GM12892 (cell line): ENCODE measurements at places on chromosomes 5 and 9.

DNA sequence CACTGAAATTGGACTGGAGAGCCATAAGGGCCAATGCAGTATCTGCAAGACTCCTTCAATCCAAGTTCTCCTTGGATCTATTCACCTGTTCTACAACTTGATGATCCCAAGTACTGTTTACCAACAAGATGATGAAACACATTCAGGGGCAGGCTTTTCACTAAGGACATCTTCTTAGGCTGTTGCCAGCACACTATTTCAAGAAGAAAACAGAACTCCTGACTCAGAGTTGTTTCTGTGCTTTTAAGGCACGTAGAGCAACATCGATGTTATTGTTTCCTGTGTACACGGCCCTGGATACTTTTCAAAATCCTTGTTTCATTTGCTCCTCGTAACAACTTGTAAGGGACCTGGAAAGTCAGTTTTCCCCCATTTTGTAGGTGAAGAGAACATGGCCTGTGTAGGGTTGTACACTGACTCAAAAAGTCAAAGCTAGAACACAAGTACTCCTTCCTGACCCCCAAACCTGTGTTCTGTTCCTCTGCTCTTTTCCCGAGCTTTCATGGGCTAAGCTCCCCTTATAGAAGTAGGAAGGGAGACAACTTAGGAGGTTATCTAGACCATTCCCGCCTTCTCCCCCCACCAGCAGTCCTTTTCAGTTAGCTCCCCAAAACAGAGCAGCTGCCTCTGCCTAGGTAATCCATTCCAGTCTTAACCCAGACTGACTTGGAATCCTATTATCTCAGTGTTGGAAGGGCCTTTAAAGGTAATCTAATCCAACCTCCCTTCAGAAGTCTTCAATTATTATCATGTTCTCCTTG lies 5.2 kb upstream of the MGAT1 start:
- no peak for DNase-seq

DNA sequence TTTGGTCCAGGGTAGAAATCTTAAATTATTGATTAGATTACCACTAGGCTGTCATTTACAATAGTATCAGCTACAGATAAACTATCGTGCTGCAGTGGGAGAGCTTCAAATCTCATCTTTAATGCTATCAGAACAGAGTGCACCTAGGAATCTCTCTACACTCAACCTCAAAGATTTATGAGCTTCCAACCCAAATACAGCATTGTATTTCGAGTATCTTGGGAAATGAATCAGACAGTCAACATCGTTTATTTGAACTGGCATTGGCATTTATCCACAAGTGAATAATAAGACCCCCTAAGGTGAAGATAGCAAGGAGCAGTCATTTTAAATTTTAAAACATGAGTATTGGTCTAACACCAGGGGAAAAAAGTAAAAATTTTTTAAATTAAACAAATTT lies 1203.2 kb downstream of the CDH12 start:
- no peak for DNase-seq

DNA sequence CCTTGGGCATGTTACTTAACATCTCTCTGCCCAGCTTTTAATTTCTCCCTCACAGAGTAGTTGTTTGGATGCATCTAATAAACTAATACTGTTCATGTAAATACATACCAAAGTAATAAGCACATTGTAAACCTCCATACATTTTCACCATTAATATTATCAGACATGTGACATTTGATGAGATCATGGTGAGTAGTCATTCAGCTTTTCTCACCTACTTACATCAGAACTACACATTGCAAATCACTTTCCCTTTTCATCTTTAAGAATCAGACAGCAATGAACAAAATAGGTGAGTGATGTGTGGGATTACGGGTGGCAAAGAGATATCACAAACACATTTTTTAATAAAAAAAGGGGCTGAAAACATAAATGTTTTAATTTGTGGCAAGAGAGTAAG lies 89.3 kb downstream of the JAKMIP2 start:
- DNase-seq, result no peak

- DNase-seq, result no peak
These were observed 97.8 kb upstream of the SLC44A1 start for GRCh38 chr9:105146677-105147076.

DNA sequence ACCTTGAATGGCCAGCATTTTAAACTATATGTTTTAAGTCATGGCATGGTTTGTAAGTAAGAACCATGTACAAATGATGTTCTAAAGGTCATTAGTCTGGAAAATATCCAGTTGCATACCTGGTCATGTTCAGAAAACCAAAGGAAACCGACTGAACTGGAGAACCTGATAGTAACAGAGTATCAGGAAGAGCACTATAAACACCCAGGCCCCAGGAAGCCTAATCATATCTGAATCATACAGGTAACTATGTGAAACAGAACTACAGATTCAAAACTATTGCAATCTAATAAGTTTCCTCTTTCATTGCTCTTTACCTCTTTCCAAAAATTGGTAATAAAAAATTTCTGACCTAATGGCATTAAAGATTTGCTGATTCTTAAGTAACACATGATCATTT lies 500.3 kb downstream of the ARHGEF28 start:
- no peak for DNase-seq

DNA sequence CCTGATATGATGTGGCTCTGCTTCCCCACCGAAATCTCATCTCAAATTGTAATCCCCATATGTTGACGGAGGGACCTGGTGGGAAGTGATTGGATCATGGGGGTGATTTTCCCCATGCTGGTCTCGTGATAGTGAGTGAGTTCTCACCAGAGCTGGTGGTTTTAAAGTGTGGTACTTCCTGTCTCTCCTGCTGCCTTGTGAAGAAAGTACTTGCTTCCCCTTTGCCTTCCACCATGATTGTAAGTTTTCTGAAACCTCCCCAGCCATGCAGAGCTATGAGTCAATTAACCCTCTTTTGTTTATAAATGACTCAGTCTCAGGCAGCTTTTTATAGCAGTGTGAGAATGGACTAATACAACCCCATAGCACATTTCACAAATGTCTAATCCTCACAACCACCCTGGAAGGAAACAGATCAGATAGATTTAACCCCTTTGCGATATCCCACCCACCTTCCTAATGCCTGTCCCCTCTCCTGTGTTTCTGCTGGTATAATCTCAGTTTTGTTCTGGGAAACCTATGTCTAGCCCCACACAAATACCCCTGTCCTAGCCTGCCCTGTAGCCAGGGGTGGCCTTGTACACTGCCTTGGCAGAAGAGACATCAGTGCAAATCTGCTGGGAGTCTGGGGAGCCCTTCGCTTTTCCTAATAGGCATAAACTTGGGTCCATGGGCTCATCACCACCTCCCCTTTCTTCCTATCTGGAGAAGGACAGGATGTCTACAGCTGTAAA lies 157.0 kb upstream of the RAI14 start:
- DNase-seq, result no peak

DNA sequence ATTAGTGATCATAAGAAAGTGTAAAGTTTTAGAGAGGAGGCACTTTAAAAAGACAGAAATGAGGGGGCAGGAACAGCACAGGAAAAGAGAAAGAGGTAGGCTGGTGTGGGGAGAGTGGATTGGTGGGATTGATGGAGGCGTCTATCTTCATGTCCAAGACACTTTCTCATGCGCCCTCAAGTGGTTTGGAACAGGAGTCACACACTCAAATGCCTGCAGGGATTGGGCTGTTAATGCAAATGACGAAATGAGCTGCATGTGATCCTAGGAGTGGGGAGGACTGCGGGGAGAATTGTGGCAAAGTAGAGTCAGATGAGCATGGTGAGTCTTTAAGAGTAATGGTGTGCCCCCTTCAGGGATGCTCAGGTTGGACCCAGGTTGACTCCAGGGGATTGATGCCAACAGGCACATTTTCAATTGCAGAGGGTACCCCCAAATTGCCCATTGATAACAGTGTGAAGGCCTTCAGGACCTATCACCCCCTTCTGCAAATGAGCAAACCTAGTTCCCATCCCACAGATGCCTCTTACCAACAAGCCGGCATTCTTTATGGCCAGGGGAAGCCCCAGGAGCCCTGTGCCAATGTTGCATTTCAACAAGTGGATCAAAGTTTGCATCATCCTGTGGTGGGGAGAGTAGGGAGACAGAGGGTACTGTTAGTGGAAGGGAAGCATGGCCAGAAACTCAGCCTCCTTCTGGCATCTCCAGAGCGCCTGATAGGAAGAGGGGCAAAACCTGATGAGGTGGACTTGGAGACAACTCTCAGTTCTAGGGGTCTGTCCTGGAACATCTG lies 5.3 kb downstream of the SLC36A3 start:
- peak; percentile 43 for DNase-seq

GRCh38 chr5:128084228-128085167 lies 932 bp downstream of the SLC12A2 start:
- DNase-seq, result peak; percentile 16

DNA sequence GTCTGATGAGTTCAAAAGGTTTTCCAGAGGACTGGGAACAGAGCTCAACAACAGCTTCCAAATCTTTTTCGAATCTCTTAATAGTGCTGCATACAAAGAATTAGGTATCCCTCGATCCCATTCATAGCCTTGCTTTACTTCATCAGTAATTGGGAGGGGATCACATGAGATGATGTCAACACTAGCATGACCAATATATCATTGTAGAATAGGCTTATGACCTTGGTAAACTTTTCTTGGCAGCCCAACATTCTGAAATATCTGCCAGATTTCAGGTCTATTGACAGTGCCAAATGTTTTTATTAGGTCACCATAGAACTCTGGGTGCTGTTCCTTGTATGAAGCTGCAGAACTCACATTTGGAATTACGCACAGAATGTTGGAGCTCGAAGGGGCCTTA lies 228.9 kb downstream of the FGF10 start:
- no peak for DNase-seq

- DNase-seq, result no peak
These were observed 566.9 kb upstream of the RGMB start for GRCh38 chr5:98206566-98206965.

DNA sequence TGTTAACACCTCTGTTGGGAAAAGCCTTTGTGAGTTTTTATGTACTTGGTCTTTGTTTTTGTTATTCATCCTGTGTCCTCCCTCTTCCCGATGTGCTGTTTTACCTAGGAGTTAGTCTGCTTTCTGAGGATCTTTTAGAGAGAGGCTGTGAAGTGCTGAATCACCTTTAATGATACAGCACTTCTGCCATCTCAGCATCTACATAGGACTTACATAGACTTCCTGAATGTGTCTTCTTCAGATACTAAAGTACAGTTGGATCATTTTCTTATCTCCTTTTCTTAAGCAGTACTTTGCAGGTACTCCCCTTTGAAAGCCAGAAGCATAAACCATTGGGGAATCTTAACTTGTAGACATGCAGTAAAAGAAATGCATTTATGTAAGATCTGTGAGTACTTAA lies 31.5 kb downstream of the OTULIN start:
- no peak for DNase-seq

DNA sequence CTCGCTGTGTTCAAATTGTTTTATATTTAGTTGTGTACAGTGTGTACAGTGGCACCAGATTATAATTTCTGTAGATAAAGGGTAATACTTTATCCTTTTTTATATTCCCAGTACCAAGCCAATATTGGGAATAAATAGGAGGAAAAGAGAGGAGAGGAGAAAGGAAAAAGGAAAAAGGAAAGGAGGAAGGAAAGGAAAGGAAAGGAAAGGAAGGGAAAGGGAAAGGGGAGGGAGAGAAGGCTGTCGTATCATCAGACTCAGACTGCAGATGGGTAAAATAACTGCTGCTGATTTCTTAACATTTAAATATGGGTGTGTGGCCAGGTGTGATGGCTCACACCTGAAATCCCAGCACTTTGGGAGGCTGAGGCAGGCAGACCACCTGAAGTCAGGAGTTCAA lies 51.0 kb downstream of the C5orf22 start:
- DNase-seq, result no peak

- DNase-seq, result no peak
These were observed 509.2 kb downstream of the ZNF608 start for GRCh38 chr5:124237206-124237695.

DNA sequence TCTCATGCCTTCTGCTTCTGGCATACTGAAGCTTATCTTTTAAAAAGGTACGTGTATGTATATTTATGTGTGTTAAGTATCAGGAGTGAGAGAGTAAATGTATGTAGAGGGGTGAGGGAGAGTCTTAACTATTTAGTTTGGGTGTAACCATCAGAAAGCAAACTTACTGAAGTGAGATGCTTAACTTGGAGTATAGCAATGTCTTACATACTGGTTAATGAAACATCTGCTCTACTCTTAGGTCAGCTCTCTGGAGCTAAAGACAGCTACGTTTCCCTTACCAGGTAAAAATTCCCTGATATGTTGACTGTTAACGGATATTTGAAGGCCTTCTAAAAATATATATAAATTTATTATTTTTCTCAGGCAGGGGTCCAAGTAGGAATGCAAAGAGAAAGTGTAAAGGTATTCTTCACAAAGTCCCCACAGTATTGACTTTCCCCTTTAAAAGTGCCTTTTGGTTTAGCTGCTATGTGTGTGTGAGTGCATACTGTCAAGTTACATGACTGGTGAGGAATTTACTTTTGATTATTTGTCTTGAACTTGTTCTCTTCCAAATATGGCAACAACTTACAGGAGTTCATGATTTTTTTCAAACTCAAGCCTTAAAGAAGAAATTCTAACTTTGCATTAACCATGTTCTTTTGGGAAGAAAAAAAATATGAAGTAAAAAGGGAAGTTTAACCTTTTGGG lies 12.3 kb upstream of the C5orf24 start:
- DNase-seq, result no peak

- DNase-seq, result no peak
These were observed 80.3 kb downstream of the SECISBP2 start for GRCh38 chr9:89398621-89399020.

DNA sequence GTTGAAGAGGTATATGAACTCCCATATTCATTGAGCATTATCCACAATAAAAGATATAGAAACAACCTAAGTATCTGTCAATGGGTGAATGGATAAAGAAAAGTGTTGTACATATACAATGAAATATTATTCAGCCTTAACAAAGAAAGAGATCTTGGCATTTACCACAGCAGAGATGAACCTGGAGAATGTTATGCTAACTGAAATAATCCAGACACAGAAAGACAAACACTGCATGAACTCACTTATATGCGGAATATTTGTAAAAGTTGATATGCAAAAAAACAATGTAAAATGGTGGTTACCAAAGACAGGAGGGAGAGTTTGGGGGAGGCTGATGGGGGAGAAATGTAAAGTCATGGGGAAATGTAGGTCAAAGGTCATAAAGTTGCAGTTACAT lies 278.7 kb downstream of the ZNF608 start:
- no peak for DNase-seq

DNA sequence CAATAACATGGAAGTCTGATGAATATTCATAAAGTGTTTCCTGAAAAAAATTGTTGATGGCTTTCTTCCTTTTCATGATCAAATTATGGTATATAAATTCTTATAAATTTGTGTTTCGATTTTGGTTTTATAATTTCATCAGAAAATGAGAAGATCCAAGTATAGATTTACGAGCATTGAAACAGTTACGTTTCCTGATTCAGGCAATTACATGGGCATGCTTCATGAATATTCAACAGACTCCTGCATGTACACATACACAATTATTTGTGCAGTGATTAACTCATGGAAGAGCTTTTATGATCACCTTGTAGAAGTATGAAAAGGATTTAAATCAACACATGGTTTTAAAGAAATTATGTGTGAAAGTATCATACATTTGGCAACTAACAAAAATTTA lies 136.7 kb downstream of the MPDZ start:
- DNase-seq, result no peak

DNA sequence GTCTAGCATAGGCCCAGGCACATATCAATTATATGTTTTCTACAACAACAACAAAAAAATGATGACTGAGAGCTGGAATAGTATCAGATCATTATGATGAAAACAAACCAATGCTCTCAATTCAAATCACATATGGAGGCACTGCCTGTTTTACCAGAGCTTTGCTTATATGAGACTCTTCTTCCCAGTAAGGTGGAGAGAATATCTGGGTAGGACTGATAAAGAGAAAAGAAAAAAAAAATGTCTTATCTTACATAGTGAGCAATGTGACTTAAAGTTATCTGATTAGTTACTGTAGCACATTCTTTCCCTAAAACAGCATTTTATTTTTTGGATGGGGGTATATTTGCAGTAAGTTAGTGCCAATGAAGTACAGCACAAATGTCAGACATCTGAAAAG lies 154.8 kb downstream of the RAB3C start:
- DNase-seq, result no peak
